ENCODE measurements at places on chromosomes 12 and 14. TPM values are rescaled to one million over a fixed set of nuclear protein-coding genes. Genes with fewer than 3 reads are reported as not detected.
A peak's percentile ranks its signal among the peaks of the same experiment; 100 is the strongest.

DHRS2 gene
- total RNA-seq = not detected

GRCh38 chr14:75274899-75275569 is 3.6 kb upstream of the FOS start:
- no peak for DNase-seq

- no peak for DNase-seq
These were observed 47.3 kb upstream of the GTF2A1 start for GRCh38 chr14:81268016-81268416.

SOCS2 gene
- total RNA-seq = 12.0 TPM

- no peak for DNase-seq
These were observed 33.5 kb downstream of the NIN start for GRCh38 chr14:50797250-50798047.

GRCh38 chr12:116808113-116809105 is 70.3 kb downstream of the RNFT2 start:
- DNase-seq = no peak

DNA sequence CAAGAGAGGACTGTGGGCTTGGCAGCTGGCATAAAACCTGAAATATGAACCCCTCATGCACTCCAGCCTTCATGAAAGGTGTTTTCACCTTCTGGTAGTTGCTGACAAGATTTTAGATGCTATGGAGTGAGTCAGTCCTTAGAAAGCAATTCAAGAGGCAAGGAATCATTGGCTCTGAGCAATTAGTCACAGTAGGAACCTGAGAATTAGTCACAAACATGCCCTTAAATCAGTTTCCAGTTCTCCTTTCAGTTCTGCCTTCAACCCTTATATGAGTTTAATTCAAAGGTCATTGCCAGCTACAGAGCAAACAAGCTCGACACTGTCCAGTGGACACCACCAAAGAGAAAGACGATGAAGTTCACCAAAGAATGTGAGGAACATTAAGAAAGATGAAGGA is 472.3 kb downstream of the GLT1D1 start:
- DNase-seq = no peak

DNA sequence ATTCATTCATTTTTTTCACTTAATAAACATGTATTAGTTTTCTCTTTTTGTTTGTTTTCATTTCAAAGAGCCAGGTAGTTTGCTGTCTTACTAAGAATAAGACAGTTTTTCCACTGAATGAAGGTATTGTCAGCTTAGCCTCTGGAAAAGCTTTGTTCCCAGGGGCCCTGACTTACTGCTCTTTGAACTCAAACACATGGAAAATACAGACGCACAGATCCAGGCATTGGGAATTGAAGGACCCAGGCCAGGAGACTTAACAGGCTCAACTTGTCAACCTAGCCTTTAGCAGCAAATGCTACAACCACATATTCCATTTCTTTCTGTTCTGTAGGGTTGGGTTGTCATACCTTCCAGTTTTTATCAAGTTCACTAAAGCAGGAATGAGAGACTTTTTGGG is 38.5 kb upstream of the SLCO1C1 start:
- no peak for DNase-seq

- DNase-seq = no peak
These were observed 118.2 kb upstream of the KITLG start for GRCh38 chr12:88698471-88698870.

FKBP4 gene
- 38.5 TPM for total RNA-seq

GRCh38 chr14:56126637-56126913 is 8.4 kb downstream of the PELI2 start:
- DNase-seq = no peak

- no peak for DNase-seq
These were observed 24.5 kb downstream of the SSH1 start for GRCh38 chr12:108832730-108833354.

GARIN6 gene
- not detected for total RNA-seq

CFAP73 gene
- not detected for total RNA-seq

- no peak for DNase-seq
These were observed 13.0 kb upstream of the RIOX1 start for GRCh38 chr14:73477618-73478266.

AGAP2 gene
- 5.0 TPM for total RNA-seq

DNA sequence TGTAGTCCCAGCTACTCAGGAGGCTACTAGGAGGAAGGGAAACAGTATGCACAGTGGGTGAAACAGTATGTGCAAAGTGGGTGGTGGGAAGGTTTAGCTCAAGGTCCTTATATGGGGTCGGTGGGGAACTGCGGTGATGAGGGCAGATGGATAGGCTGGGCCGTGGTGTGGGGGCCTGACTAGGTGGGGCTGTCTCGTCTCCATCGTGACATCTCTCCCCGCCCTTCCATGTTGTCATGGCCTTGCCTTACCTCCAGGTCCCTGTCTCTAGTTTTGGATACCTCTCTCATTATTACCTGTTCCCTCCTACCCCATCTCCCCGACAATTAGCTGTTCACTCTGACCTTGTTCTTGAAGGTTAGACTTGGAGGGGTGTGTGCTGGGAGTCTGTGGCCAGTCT is 4.4 kb upstream of the NR4A1 start:
- DNase-seq = no peak

- DNase-seq = no peak
These were observed 7.9 kb downstream of the NOVA1 start for GRCh38 chr14:26589925-26590324.

ANKRD33 gene
- not detected for total RNA-seq

GRCh38 chr14:76280221-76280620 is 95.7 kb upstream of the ESRRB start:
- no peak for DNase-seq

DNA sequence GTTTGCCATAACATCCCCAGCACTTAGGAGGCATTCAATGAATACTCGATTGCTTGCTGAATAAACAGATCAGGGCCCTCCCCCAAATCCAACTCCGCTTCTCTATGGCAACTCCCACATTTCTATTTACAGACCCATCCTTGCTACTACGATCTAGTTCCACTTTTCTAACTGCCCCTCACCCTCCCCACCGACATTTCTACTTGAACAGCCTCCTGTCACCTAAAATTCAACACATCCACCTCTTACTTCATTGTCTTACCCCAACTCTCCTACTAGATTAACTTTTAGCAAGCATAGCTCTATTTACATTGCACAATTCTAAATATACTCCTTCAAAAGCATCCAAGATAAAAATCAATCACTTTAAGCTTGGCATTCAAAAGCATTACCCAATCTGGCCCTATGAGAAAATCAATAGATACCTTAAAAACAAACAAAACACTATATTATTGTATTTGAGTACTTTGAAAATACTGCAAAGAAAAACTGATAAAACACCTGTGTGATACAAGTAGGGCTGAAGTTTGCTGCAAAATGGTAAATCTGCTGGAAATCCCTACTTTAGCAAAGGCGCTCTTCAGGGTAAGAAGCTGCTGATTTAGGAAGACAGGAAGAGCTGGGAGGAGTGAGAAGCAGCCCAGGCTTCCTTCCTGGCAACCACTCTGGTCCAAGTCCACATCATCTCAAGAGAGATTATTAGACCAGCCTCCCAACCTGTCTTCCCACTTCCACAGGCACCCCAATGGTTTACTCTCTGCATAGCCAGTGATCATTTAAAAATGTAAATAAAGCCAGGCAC is 96.4 kb downstream of the HECTD4 start:
- DNase-seq = no peak

- DNase-seq = no peak
These were observed 31.3 kb downstream of the SLC38A1 start for GRCh38 chr12:46237371-46238045.

- DNase-seq = no peak
These were observed 190.1 kb upstream of the SYT1 start for GRCh38 chr12:78674311-78675090.

ABHD12B gene
- 0.18 TPM for total RNA-seq

GRCh38 chr12:48961331-48961730 is 4.0 kb upstream of the ARF3 start:
- no peak for DNase-seq

LALBA gene
- total RNA-seq = not detected

APOLD1 gene
- total RNA-seq = 56.7 TPM

DNA sequence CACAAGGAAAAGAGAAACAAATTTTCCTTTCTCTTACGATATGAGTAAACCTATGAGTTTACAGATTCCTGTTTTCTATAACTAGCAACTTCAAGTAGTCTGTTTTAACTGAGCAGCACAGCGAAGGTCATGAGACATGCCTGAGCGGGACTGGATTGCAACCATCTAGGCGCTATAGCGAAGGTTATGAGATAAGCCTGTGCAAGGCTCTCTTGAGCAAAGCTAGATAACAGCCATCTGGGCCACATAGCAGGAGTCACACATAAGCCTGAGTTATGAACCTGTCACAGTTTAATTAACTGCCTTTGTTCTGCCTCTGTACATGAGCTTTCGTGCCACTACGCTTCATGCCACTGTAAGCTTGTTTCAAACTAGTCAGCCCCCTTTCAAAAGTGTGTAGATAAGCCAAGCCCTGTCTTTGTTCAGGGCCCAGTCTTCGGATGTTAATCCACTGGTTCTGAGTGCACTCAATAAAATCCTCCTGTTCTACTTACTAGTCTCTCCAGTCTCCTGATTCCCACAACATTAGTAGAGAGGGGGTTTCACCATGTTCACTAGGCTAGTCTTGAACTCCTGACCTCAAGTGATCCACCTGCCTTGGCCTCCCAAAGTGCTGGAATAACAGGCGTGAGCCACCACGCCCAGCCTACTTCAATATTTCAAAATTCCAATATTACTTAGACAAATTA is 47.1 kb downstream of the SEC23A start:
- DNase-seq = no peak

DNA sequence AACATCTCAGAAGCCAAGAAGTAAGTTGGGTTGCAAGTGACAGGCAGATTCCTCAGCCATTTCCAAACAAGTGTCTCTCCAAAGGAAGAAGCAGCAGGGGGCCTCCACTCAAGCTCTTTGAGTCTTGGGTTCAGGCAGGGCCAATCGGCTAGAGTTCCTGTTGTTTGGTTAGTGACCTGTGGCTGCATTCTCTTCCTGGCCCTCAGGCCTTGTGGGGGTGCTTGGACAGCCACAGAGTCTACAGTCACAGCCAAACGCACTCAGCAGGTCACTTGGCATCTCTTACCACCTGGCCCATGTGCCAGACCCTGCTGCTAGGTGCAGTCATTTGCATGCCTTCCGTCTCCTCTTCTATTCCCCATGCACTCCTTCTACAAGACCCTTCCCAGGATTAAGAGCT is 353.9 kb downstream of the GRIN2B start:
- no peak for DNase-seq

LEMD3 gene
- total RNA-seq = 16.0 TPM

DNA sequence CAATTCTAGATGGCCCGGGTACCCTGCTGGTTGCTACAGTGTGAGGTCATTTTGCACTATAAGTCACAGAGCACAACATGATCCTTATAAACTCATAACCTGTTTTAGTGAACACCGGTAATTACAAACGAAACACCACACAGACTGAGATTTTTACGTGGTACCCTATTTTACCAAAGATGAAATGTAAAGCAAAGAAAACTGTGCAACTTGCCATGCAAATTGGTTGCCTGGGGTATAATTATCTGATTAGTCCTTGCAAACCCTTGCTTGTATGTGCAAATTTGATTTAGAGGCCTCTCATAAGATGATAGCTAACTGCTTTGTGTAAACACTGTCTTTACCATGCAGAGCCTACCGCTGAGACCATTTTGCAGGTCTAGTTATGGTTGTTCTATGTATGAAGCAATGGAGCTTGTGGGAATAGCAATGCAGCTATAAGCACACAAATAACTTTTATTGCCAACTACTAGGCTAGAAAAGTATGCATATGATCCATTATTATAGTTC is 372.1 kb upstream of the FAR2 start:
- no peak for DNase-seq

ZC2HC1C gene
- total RNA-seq = 7.5 TPM

RNASE3 gene
- total RNA-seq = not detected

DNA sequence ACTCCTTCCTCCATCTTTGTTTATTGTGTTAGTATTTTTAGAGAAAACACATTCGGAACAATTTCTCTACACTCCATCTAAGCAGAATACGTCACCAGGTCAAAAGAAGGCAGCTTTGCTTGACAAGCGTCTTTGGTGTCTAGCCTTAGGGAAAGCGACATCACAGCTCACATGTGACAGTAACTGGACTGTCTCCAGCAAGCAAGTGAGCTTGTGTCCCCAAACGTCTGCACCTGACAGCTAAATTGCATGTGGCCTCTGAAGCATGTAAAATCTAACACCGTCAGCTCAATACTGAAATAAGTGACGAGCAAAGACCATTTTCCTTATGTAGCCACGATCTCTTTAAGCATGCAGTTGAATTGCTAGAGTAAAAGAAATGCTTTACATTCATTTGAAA is 509.8 kb downstream of the GLT1D1 start:
- no peak for DNase-seq

GRCh38 chr12:97335115-97335514 is 127.5 kb upstream of the RMST start:
- DNase-seq = no peak

GRCh38 chr12:124916374-124917134 is 2.1 kb upstream of the UBC start:
- peak; percentile 82 for DNase-seq

DNA sequence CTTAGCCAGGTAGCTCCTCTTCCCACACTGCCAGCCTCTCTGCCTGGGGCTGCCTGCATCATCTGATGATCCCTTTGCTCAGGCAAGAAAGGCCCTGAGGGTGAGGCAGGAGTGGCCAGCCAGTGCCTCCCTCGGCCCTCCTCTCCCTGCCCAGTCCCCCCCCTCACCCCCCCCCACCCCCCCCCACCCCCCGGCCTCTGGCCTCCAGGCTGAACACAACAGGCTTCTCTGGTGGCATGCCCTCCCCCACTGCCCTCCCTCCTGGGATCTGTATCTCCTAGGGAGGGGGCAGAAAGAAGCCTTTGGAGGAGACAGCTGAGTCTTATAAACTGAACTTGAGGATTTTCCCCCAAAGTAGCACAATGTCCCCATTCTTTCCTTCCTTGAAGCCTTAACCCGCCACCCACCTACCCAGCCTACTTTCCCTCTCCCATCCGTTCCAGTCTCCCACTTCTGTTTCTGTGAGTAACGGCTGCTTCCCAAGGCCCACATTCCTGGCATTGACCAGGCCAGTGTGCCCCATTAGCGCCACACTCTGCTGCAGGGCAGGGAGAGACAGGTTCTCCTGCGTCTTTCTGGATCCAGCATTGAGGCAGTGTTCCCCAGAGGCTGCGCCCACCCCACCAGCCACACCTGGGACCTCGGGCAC is 82.1 kb downstream of the B4GALNT3 start:
- DNase-seq = no peak

- DNase-seq = peak; percentile 51
These were observed 150.8 kb downstream of the PRKCH start for GRCh38 chr14:61472011-61472672.
